NCI-H1694 (cell line): ENCODE measurements at places on chromosomes 6 and 20.

- DNase-seq, result no peak
These were observed 35.9 kb downstream of the EPM2A start for GRCh38 chr6:145699462-145699861.

DNA sequence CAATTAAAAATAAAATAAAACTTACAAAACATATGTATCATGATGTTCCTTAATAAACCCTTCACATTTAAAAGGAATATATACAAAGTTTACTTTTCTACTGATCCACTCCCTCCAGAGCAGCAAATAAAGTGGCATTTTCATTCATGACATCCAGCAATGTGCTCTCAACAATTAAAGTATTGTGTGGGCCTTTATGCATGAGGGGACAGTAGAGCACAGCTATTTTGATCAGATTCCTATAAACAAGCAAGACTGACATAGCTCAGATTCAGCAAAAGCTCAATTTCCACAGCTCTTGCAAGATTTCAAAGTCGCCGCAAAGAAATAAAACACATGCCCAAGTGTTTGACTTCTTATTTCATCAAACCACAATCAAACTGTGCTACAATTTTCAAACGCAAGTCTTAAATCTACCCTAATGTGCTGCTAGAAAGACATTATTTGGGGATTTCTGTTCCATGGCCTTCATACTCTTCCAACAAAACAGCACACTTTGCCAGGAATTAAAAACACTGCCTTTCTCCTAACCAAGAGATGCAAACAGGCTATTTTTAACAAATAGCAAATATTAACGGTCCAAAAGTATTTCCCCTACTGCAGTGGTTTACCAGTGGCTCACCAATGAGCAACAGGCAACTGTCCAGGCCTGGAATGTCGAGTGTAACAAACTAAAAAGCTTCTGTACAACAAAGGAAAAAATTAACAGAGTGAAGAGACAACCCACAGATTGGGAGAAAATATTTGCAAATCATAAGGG lies 52.3 kb downstream of the MBOAT1 start:
- DNase-seq, result no peak

DNA sequence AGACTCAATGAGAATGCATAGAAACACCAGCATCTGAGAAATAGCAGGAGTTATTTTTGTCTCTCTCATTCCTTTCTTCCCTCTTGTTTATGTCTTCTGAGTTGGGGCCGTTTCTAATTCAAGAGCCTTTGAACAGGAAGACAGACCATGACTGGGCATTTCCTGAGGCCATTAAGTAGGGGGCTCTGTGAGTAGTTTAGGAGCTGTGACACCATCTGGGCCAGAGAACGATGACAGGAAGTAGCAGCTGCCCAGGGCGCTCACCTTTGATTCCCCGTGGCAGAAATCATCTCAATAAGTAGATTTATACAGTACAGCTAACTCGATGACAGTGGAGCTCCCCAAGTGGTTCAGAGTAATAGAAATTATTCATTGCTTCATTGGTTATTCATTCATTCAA lies 298.4 kb upstream of the PLN start:
- DNase-seq, result no peak

- no peak for DNase-seq
These were observed 6.4 kb downstream of the RPS21 start for GRCh38 chr20:62393335-62393665.

DNA sequence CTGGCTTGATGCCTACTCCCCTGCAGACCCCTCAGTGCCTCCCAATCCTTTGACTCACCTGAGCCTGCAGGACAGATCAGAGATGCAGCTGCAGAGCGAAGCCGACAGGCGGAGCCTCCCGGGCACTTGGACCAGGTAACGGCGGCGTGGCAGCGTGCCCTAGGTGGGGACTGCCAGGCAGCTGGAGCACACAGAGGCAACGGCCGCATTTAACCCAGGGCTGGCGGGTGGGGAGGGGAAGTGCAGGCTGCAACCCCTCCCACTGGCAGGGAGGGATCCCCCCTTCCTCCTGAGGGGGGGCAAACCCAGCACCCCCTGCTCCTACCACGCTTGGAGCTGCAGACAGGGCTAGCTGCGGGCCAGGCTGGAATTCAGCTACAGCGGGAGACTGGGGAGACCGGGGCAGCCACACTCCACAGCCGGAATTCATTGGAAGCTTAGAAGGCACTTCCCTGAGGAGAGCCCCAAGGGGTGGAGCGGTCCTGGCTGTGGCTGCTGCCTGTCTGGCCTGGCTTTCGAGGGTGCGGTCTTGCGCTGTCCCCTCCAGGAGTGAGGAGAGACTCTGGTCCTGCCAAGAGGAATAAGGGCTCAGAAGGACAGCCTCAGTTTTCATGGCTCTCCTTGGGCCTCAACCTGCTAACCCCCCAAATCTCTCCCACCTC lies at the start of gene MATN4:
TSS of gene MATN4 (minus strand) at position 183 of the 662 bp plus-strand sequence. CDS start 2,717 bp downstream, outside the sequence.
- DNase-seq, result no peak

GRCh38 chr6:53413326-53413725 lies 64.6 kb upstream of the ELOVL5 start:
- no peak for DNase-seq

GRCh38 chr6:152380993-152381898 lies 255.9 kb downstream of the SYNE1 start:
- no peak for DNase-seq
